ENCODE measurements at places on chromosomes 13 and 19. TPM values are rescaled to one million over a fixed set of nuclear protein-coding genes. Genes with fewer than 3 reads are reported as not detected.

- no peaks in the 10 kb centered on the region for H3K27me3 ChIP-seq
- no peak overlapping the region for H3K27ac ChIP-seq
- H3K4me3 ChIP-seq: no peak overlapping the region
- no peaks in the 10 kb centered on the region for H3K4me1 ChIP-seq
Measured at GRCh38 chr13:113534236-113534860, 43.8 kb upstream of the DCUN1D2 start.

GRCh38 chr19:4694211-4694987 lies 24.3 kb upstream of the MYDGF start:
- H3K4me1 ChIP-seq: peaks cover 3% of the 10 kb centered on the region
- no peak overlapping the region for H3K27ac ChIP-seq
- peaks cover 32% of the 10 kb centered on the region for H3K36me3 ChIP-seq

GRCh38 chr13:45953082-45953481 lies 99.5 kb downstream of the ZC3H13 start:
- H3K27ac ChIP-seq: no peak overlapping the region
- no peak for DNase-seq
- no peaks in the 10 kb centered on the region for H3K4me1 ChIP-seq

Gene IGFL4
- total RNA-seq: not detected

DNA sequence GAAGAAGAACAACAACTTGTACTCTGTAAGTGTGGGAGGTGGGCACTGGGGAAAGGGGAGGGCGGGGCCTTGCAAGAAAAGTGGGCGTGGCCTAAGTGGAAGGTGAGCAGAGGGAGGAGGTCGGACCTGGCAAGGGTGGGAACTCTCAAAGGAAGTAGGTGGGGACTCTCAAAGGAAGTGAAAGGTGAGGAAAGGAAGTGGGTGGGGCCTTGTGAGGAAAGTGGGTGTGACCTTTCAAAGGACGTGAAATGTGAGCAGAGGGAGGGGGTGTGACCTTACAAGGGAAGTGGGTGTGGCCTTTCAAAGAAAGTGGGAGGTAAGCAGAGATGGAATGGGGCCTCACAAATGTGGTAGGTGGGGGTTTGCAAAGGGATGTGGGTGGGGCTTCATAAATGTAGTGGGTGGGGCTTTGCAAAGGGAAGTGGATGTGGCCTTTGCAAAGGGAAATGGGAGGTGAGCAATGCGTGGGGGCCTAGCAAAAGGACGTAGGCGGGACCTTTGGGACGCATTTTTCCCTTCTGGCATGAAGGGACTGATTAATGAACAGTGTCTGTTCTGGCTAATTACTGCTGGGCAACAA lies 25.9 kb downstream of the ACSBG2 start:
- H3K27ac ChIP-seq: peak overlapping the region; percentile 78
- peak overlapping the region; percentile 9 for H3K4me3 ChIP-seq

Gene TGFBR3L
- total RNA-seq: 0.79 TPM

Gene ZNF568
- 6.8 TPM for total RNA-seq

Gene PSPN
- total RNA-seq: 2.4 TPM

Gene PNMA8B
- 0.06 TPM for total RNA-seq

Gene KCTD4
- not detected for total RNA-seq

DNA sequence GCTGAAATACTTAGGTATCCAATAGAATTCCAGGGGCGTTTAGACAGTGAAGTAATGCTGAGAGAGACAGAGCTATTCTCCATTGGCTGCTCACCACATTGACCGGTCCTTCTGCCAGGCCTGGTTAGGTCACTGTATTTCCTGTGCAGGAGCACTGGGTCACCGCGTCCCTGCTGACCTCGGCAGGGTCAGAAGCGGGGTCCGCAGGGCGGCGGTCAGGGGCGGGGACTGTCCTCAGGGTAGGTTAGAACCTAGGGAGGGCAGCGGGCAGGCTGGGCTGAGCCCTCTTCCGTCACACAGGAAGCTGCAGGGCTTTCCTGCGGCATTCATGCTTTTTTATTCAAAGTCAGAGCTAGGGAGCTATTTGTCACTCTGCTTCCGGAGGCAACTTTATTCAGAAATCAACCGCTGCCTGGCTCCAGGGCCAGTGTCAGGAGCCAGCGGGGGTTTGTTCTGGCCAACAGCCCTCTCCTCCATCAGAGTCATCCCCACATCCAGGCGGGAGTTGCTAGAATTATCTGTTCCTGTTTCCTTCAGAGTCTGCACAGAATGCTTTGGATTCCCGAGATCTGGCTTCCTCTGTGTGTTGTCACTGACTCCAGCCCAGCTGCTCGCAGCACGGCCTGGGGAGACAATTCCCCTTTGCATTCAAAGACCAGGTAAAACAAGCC lies 81.2 kb upstream of the WASF3 start:
- H3K4me3 ChIP-seq: peak overlapping the region; percentile 9
- no peaks in the 10 kb centered on the region for H3K36me3 ChIP-seq
- H3K27me3 ChIP-seq: no peaks in the 10 kb centered on the region
- peak overlapping the region; percentile 31 for H3K27ac ChIP-seq
- peak; percentile 22 for DNase-seq
- H3K4me1 ChIP-seq: peaks cover 13% of the 10 kb centered on the region

Gene ACP7
- not detected for total RNA-seq

DNA sequence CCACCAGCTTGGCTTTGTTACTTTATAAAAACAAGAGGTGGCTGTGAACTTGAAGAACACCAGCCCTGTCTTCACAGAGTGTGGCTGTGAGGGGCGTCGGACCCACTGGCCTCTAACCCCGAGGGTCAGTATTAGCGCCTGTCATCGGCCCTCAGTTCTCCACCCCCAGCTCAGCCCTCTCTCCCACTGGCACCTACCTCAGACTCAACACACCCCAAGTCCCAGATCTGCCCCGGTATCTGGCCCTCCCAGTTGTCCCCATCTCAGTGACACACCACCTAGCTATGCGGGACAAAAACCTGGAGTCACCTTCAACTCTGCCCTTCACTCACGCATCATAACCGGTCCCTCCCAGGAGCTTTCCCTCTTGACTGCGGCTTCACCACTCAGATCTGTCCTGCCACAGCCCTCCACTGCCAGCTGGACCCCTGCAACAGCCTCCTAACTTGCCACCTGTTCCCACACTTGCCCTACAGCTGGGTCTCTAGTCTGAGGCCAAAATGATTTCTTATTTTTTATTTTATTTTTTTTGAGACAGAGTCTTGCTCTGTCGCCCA lies 45.4 kb downstream of the PEPD start:
- H3K4me1 ChIP-seq: peaks cover 6% of the 10 kb centered on the region
- H3K4me3 ChIP-seq: no peak overlapping the region
- H3K36me3 ChIP-seq: peaks cover 11% of the 10 kb centered on the region

DNA sequence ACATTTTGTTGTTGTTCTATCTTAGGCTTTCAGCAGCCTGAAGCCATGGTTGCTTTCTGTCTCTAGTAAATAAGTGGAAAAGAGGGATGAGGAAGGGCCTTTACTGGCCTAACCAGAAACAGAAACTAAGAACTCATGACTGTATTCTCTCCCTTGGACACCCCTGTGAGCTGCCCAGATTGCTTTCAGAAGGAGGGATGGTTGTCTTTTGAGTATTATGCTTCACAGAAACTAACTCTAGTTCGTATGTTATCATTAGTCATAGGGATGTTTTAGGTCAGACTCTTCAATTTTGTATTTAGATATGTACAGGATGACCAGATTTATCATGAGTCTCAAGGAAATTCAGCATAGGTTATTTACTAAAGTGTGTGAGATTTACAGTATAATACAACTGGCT lies 17.5 kb downstream of the BORA start:
- peaks cover 62% of the 10 kb centered on the region for H3K36me3 ChIP-seq
- no peak for DNase-seq
- no peak overlapping the region for H3K27ac ChIP-seq
- H3K27me3 ChIP-seq: no peaks in the 10 kb centered on the region

Gene ARL11
- total RNA-seq: 2.1 TPM

All from activated CD4-positive, alpha-beta T cell treated with anti-CD3 and anti-CD28 coated beads, Interleukin-2, amount 10 ng/mL, durations not matched to agents 7 days and 5 days (primary cell).